ENCODE measurements at places on chromosomes 13 and 19.

- DNase-seq, result peak; percentile 12
These were observed 324.0 kb downstream of the GPC5 start for GRCh38 chr13:91722267-91722884.

DNA sequence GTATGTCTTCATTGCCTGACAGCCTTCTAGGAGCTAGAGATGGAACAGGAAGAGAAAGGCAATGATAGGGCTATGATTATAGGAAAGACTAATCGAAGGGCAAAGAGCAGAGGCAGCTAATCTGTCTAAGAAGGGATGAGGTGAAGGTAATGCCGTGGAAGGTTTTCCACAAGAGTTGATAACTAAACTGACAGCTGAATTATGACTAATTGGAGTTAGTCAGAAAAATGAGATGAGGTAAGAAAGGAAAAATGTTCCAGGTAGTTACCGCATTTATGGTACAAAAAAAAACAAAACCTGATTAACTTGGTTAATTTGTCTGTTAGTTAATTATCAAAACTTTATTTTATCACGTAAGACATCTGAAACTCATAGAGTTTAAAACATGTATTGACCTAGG is 260.3 kb downstream of the SLITRK6 start:
- no peak for DNase-seq

DNA sequence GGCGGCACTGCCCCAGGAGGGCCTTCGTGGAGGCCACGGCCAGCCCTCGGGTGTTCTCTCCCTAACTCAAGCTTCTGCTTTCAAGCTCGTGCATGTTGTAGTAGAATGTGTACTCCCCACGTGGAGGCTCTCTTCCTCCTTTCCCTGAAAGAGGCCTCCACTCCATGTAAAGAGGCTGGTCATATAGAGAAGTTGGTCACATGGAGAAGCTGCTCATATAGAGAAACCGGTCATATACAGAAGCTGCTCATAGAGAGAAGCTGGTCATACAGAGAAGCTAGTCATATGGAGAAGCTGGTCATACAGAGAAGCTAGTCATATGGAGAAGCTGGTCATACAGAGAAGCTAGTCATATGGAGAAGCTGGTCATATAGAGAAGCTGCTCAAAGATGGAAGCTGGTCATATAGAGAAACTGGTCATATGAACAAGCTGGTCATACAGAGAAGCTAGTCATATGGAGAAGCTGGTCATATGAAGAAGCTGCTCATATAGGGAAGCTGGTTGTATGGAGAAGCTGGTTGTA is 152.5 kb downstream of the COL4A1 start:
- no peak for DNase-seq

DNA sequence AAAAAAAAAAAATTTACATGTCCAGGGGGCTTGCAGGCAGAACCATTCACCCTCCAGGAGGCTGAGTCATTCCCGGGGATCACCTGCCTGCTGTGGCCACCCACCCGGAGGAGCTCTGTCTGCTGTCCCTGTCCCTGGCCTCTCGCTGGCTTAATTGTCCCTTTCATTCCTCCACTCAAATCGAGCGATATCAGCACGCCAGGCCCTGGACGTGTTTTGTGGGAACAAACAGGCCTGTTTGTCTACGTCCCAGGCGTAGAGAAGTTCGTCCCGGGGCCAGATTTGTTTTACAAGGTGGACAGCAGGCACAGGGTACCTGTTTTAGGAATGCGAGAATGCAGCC is 21.2 kb downstream of the SULT2B1 start:
- DNase-seq, result no peak

GRCh38 chr13:74866101-74866500 is 615.9 kb downstream of the TBC1D4 start:
- DNase-seq, result peak; percentile 74

- peak; percentile 42 for DNase-seq
These were observed 8.9 kb upstream of the AMER2 start for GRCh38 chr13:25180775-25181537.

GRCh38 chr19:6733338-6734095 is 3.9 kb downstream of the GPR108 start:
- no peak for DNase-seq

DNA sequence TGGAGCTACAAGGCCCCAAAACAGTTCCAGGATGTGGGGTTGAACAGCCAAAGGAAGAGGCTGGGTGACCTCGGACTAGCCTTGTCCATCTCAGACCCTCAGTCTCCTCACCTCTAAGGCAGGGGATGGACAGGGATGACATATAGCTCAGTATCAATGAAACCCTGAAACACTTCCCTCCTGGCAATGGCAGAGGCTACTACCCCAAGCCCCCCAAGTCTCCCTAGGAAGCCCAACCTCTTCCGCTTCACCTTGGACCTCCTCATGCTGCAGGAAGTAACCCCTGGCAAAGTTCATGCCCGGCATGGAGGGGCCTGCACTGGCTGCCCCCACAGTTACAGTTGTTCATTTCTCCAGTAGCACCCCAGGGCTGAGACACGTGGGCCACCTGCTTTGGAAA is 10.6 kb downstream of the CCDC97 start:
- no peak for DNase-seq

- no peak for DNase-seq
These were observed 156.9 kb downstream of the STK24 start for GRCh38 chr13:98419786-98420553.

- peak; percentile 49 for DNase-seq
These were observed 8.4 kb downstream of the KANK3 start for GRCh38 chr19:8334458-8335342.

DNA sequence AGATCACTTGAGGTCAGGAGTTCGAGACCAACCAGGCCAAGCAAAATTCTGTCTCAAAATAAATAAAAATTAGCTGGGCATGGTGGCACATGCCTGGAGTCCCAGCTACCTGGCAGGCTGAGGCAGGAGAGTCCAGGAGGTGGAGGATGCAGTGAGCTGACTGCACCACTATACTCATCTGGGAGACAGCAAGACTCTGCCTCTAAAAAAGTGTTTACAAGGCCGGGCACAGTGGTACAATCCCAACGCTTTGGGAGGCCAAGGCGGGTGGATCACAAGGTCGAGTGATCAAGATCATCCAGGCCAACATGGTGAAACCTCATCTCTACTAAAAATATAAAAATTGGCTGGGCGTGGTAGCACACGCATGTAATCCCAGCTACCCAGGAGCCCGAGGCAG is 4.2 kb upstream of the DAPK3 start:
- DNase-seq, result no peak

DNA sequence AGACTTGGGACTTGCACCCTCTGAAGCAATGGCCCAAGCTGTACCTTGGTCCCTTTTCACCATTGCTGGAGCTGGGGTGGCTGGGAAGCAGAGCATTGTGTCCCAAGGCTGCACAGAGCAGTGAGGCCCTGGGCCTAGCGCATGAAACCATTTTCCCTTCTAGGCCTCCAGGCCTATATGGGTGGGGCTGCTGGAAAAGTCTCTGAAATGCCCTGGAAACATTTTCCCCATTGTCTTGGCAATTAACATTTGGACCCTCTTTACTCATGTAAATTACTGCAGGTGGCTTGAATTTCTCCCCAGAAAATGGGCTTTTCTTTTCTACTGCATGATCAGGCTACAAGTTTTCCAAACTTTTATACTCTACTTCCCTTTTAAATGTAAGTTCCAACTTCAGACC is 510.5 kb downstream of the SLITRK6 start:
- no peak for DNase-seq

DNA sequence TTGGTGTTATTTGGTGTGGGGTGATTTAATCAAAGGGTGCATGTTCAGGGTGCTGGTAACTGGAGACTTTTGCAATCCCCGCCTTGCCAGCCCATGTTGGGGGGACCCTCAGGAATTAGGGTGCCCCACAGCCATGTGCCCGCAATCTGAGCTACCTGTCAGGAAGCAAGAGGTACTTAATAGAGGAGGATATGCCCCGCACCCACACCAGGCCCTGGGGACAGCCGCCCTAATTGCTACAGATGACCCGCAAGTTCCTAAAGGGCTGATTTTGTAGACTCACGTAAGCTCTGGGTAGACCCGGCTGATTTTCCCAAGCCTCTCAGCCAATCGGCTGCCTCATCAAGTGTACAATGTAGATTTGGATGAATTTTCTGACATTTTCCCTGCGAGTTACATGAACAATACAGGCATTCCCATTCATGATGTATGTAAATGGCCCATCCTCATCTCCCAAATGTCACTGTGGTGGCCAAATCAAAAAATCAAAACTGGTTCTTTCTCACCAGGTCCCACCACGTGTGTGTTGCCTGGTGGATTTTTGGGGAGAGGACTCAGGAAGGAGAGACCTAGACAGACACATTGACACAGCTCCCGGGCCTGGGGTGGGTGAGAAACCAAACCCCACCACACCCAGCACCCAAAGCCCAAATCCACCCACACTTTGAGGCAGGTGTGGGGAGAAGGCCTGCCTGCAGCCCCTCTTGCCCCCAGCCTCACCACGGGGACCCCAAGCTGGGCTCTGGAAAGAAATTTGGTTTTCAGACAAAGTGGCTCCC is 119.2 kb upstream of the SPACA7 start:
- no peak for DNase-seq

DNA sequence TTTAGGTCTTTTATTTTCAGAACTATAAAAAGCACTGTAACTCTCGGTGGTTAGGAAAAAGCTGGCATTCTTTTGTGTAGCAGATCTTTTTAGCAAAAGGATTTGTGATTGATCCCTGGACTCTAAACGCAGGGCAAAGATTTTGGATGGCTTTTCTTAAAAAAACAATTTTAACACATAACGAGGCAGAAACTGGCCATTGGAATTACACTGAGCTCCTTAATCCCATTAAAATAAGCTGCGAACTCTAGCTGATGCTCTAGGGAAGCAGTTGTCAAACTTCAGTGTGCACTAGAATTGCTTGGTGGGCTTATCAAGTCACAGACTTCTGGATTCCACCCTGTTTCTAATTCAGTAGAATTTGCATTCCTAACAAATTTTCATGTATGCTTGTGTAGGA is 33.8 kb upstream of the NDFIP2 start:
- no peak for DNase-seq

- DNase-seq, result no peak
These were observed 9.5 kb upstream of the VN1R1 start for GRCh38 chr19:57466489-57466888.

DNA sequence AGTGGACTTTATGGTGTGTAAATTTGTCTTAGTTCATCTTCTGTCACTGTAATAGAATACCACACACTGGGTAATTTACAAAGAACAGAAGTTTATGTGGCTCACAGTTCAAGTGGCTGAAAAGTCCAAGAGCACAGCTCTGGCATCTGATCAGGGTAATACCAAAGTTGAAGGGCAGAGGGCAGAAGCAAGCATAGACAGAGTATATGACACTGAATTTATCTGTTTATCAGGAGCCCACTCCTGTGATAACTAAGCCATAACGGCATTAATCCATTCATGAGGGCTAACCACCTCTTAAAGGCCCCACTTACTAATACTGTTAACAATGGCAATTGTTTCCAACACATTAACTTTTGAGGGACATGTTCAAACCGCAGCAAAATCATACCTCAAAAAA is 4.0 kb upstream of the RFXAP start:
- DNase-seq, result no peak

DNA sequence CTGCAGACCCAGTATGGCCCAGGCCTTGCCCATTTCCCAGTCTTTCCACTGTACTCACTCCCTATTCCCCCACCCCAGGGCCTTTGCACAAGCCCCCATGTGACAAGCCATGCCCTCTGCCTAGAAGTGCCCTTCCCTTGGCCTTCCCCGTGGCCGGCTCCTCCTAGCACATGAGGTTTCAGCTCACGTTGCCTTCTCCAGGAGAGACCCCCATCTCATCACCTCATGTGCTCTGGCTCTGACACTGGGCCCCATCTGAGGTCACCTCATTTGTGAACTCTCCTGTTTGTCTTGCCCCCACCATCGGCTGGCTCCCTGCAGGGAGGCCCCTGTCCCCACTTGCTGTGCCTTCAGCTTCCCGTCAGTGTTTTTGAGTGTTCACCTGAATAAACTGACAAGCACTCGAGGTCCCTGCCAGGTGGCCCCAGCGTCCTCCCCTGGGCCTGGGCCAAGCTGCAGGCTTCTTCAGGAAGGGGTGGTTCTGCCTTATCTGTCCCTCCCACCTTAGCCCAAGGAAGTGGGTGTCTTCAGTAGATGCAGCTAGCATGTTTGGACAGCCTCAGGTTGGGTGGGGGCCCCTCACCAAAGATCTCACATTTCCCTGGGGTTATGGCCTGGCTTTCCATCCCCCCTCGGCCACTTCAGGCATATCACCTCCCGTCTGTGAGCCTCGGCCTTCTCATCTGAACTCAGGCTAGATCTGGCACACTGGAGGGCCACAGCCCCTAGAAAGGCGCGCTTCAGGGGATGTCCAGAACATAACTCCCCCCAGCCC is 3.8 kb upstream of the SLC25A42 start:
- DNase-seq, result no peak

GRCh38 chr13:20740021-20740420 is 33.7 kb downstream of the EEF1AKMT1 start:
- DNase-seq, result no peak

GRCh38 chr13:44397766-44398223 is 24.2 kb downstream of the SERP2 start:
- no peak for DNase-seq

DNA sequence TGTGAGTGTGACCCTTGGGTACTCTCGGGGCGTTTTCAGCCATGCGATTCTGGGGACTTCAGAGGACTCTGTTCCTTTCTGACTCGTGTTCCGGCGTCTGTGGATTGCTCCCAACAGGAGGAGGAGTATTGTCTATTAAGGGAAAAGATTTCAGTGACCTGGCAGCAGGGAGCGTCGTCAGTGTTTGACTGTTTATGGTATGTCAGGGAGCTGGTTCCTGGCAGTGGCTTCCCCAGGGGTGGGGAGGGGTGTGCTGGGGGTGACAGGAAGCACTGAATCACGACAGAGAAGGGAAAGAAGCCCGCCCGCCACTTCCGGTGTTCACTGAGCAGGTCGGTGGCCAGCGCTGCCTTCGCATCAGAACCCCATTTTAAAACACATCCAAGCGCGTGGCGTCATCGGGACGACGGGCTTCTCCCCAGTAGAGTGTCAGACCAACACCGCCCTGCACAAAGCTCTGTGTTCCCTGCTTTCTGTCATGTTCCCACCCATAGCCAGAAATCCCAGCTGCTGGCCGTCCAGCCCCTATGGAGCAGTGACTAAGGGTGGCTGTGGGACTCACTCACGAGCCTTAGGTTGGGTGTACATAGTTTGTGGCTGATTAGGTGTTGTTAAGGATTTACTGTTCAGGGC is 33.8 kb downstream of the COL4A2 start:
- DNase-seq, result no peak

- DNase-seq, result no peak
These were observed 74.4 kb downstream of the TNFRSF19 start for GRCh38 chr13:23644527-23645138.

Data from muscle of back (tissue), 13 donors.